ENCODE measurements at places on chromosomes 2 and 18.

GRCh38 chr2:119541476-119541875 lies 2.8 kb upstream of the CFAP221 start:
- no peak for DNase-seq

DNA sequence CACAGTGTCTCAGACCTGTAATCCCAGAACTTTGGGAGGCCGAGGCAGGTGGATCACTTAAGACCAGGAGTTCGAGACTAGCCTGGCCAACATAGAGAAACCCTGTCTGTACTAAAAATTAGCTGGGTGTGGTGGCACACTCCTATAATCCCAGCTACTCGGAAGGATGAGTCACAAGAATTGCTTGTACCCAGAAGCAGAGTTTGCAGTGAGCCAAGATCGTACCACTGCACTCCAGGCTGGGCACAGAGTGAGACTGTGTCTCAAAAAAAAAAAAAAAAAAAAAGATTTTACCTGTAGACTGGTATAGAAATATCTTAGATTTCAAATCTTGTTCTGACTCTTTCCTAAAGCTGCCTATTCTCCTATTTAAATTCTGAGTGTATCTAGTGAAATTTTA lies 7.2 kb upstream of the KLHL29 start:
- no peak for DNase-seq

DNA sequence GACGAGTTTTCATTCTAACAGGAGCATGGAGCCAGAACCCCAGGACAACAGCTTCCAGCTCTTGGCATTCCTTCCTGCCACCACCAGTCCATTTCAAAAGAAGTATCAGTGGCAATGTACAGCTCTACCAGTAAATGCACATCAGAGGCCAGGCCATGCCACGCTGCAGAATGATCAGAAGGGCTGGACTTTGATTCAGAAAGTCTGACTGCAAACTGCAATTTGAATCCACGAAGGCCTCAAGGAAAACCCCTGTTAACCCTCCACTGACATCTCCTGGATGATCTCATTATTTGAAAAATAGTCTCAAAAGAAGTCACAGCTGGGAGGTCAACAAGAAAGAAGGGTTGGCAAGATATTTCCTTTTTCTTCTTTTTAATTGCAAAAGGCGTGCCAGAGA lies 119.2 kb downstream of the MYO5B start:
- DNase-seq = no peak

DNA sequence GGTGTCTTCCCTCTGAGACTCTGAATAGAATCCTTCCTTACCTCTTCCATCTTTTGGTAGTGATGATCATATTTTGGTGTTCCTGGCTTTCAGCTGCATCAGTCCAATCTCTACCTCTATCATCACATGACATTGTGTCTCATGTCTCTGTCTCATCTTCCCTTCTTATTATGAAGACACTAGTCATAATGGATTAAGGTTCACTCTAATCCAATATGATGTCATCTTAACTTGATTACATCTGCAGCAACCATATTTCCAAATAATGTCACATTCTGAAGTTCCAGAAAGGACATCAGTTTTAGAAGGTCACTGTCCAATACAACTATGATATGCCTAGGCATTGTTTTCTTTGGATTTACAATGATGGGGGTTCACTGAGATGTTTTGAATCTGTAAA lies 31.5 kb downstream of the CMPK2 start:
- no peak for DNase-seq

DNA sequence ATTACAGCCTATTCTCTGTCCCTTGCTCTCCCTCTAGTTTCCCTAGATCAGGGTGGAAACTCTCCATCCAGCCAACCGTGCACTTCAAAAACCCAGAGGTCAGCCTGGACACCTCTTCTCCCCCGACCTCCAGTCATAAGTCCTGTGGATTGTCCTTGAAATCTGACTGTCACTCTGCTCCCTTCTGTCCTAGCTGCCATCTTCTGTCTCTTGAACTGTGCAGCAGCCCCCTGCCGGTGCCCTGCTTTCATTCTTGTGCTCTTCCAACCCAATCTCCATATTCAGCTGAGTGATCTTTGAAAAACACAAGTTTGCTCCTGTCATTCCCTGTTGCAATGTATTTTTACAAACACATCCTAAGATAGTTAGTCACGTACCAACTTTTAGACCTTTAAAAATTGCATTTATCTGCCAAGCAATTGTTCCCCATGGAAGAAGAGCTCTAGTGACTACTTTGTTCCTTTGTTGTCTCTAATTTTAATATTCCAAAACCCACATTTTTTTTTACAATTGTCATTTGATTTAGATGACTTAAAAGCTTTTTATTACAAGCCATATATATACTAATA lies 254.3 kb downstream of the CAMKMT start:
- no peak for DNase-seq
